Renal cortical epithelial cell (primary cell): ENCODE measurements at places on chromosomes 4 and X. TPM values are rescaled to one million over a fixed set of nuclear protein-coding genes. Genes with fewer than 3 reads are reported as not detected.

IL2 gene
- not detected in 2 replicates for total RNA-seq

GTPBP6 gene
- total RNA-seq = 19.6 and 24.9 TPM in 2 replicates

SPIN4 gene
- 1.7 and 2.9 TPM in 2 replicates for total RNA-seq

RENBP gene
- 1.9 and 3.6 TPM in 2 replicates for total RNA-seq

TMEM144 gene
- total RNA-seq = 8.5 and 12.9 TPM in 2 replicates

UFSP2 gene
- total RNA-seq = 39.6 and 48.8 TPM in 2 replicates
